Activated CD4-positive, alpha-beta T cell treated with anti-CD3 and anti-CD28 coated beads for 1 hour (primary cell): ENCODE measurements at places on chromosomes 6 and 20.

- peak; percentile 45 for DNase-seq
Observed at GRCh38 chr20:45311589-45312211, 3.6 kb upstream of the MATN4 start.

DNA sequence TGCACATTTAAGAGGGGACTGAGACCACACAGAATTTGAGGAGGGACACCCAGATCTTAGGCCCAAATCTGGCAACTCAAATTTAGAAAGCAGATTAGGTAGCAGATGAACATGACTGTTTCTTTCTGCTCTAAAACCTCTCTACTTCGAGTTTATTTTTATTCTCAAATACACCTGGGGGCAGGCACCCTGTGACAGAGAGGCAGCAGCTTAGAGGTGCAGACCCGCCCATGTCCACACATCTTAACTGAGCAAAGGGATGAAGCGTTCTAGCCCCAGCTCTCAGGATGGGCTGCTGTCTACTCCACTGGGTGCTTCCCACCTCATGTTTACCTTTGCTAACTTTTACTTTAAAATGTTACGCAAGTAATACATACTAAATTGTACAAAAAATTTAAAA is 125.0 kb downstream of the SLC23A2 start:
- no peak for DNase-seq

DNA sequence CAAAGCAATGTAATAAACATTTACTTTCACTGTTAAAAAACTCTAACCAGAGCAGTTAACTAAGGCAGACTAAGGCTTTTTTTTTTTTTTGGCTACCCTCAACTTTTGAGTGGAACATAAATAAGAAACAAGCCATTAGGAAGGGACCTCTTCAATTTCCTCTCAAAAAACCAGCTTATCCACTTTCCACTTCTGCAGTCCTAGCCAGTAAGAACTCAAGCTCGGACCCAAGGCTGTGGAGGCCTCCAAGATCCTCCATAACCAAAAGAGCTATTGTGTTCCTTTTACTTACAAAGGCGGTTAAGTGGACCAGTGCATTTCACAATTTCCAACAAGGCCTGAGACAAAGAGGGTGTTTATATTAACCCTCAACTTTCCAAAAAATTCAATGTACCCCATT is 5.3 kb downstream of the KCNK5 start:
- DNase-seq, result no peak

DNA sequence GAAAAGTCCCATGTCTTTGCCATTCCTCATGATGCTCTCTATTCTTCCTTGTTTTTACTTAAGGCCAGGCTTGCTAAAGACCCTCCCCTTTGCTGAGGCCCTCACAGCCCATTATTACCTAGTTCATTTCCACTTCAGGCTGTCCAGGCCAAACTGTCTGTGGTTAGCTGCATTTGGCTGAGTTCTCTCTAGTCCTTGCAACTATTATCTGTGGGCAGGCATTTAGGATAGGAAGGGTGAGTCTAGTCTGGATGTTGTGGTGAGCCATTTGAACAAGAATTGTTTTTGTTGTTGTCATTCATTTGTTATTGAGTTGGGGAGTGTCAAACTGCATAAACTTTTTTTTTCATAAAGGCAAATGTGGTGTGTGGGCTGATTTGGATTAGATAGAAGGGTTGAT is 182.4 kb downstream of the CD109 start:
- no peak for DNase-seq
